CD4-positive, CD25-positive, alpha-beta regulatory T cell (primary cell): ENCODE measurements at places on chromosomes 13 and 19.

- no peak for DNase-seq
Observed at GRCh38 chr19:28883241-28883693, 329.7 kb downstream of the UQCRFS1 start.

GRCh38 chr13:80379245-80379644 lies 38.3 kb upstream of the SPRY2 start:
- no peak for DNase-seq

DNA sequence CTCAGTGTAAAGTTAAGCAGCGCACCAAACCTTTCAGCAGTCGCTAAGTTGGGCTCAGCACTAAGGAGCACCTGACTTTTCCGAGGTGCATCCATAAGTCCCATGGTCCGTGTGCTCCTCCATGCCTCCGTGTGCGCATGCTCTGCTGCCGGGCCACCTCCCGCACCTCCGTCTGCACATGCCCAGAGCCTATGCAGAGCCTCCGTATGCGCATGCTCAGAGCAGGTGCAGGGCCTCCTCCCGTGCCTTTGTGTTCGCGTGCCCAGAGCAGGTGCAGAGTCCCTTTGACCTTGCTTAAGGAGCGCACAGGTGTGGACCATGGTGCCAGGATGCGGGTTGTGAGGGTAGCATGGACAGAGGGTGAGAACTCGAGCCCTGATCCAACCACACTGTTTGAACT lies 46.0 kb downstream of the ATP11A start:
- no peak for DNase-seq

DNA sequence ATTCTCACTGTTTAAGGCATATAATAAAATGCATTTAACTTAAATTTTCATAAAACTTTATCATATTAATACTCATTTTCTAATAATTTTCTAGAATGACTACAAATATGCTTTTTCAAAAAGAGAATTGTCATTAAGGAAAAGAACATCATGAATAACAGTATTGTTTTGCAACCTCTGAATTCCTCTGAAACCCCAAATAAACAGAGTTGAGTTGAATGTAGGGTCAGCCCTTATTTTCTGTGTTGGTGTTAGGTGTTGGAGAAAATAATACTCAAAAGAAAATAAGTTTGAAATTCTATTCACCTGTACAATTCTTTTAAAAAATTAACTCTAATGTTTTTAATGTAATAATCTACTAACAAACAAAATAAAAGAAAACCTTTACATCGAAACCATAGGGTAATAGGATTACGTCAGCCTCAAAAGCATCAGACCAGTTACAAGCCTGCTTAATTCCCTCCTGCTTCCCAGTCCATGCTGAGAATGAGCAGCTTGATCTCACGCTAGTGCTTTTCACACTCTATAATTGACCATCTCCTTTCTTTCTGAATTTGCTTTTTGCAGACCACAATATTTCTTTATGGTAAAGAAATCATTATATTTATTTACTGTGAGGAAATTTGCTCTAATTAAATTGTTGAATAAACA lies 160.9 kb downstream of the PCDH9 start:
- no peak for DNase-seq

DNA sequence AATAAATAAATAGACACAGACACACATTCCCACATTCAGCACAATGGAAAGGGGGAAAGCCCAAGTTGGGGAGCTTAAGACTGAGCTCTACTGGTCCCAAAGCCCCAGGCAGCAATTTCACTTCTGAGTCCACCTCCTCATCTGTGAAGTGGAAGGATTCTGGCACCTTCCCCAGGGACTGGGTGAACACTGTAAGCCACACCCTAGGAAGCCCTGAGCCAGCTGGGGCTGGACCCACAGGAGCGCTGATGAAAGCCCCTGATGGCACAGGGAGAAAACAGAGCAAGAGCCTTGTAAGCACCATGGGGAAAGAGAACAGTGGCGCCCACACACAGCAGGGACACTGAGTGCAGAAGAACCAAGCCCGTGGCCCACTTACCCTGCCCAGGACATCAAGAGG lies 37.8 kb downstream of the EPS15L1 start:
- no peak for DNase-seq

DNA sequence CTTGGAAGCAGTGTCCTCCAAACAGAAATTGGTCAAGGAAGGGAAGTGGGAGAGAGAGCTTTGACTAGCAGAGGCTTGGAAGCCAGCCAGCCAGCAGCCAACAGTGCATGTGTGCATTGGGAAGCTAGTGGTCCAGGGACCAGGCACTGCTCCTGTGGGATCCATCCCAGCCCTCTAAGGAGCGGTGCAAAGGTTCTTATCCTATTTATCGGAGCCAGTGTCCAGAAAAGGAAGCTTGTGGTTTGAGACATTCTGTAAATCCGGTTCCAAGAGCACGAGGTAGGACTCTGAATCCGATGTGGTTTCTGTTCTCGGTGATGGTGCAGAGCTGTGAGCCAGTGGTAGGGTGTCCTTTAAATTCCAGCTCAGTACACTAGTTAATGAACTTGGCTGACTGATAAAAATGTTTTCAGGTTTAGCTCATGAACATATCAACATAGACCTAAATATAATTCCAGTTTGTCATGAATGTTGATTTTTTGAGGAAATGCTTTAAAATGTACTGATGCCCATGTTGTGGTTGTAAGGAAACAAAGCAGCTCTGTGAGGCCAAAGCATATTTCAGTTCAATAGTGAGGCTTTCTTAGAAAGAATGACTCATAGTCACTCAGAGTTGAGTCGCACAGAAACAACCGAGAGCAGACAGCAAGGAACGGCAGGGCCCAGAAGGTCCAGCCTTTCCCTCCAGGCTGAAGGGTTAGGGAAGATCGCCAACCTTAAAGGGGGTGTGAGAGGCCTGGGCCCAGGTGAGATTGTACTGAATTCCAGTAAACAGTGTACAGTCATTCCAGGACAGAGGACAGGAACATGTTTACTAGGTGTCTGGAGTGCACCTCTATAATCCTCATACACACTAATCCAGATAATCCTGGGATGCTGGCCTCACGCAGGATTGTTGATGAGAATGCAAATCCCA lies 21.5 kb upstream of the GARRE1 start:
- DNase-seq: no peak

GRCh38 chr19:35120898-35121297 lies 5.3 kb downstream of the FXYD3 start:
- DNase-seq: no peak
